ENCODE measurements at places on chromosomes 1 and 21.

DNA sequence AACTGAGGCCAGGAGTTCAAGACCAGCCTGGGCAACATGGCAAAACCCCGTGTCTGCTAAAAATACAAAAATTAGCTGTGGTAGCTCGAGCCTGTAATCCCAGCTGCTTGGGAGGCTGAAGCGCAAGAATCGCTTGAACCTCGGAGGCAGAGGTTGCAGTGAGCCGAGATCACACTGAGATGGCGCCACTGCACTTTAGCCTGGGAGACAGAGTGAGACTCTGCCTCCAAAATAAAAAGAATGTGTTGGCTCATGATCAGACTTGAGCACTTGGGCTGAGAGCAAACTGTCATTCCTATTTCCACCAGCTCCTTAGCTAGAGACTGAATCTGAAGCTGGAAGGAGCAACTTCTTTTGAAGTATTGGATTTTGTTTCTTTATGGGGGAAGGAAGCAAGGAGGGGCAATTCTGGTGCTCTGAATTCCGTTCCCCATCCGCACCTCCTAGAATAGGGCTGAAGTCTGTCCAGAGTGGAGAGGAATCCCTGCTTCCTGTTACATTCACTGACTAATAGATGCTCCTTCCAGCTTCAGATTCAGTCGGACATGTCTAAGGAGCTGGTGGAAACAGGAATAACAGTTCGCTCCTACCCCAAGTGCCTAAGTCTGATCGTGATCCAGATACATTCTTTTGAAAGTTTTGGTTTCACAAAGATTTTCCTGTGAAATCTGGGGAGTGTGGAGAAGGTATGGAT is 3.8 kb downstream of the ZNF672 start:
- DNase-seq = peak; percentile 47

DNA sequence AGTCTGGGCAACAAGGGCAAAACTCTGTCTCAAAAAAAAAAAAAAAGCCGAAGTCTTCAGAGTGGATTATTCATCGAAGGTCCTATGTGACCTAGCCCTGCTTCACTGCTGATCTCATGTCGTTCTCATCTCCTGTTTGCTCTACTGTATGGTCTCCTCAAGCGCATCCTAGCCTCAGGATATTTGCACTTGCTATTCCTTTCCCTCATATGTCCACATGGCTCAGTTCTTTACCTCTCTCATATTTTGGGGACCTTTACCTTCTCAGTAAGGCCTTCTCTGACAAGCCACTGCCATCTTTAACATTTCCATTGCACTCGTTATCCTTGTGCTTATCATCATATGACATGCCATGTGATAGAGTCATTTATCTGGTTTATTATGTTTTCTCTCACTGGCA is 2.6 kb downstream of the TBCE start:
- DNase-seq = no peak

- DNase-seq = no peak
Observed at GRCh38 chr1:33561576-33561975, 89.1 kb downstream of the ZSCAN20 start.

DNA sequence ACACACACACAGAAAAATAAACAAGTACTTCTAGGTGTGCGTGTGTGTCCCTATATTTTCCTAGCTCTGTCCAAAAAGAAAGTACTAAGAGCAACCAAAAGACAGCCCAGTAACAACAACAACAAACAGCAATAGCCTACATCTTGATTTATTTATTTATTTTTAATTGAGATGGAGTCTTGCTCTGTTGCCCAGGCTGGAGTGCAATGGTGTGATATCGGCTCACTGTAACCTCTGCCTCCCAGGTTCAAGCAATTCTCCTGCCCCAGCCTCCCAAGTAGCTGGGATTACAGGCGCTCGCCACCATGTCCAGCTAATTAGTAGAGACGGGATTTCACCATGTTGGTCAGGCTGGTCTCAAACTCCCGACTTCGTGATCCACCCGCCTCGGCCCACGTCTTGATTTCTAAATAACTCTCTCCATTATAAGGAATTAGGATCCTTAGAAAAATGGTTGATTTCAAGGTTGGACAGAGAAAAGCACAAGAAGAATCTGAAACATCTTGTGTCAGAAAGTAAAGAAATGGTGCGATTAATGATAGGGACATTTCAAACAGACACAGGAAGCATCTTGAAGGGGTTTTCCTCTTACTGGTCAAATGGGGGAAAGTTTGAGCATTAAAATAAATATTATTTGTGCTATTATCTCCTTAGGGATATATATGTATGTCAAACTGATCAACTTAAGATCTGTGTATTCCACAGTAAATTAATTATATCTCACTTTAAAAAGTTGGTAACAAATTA is 59.4 kb downstream of the ARID4B start:
- no peak for DNase-seq

DNA sequence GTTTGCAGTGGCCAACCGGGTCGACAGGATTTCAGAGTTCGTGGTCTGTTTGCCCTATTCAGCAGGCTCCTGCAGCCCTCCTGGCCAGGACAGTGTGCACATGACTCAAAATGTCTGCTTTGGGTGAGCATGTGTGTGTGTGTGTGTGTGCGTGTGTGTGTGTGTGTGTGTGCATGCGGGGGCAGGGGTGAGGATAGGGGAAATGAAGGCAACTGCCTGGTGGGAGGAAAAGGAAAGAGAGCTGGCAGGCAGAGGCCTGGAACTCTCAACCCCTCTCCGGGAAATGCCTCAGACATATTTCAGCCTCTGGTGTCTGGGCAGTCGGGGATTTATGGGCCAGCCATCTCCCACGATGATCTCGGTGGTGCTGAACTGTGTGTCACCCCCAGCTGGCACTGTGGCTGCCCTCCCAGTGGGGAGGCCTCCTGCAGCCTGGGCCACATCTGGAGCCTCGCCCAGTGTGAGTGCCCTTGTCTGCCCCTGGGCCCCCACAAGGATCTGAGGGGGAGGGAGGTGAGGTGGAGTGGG is 15.2 kb downstream of the CDCP2 start:
- no peak for DNase-seq
